ENCODE measurements at places on chromosomes 4 and X. TPM values are rescaled to one million over a fixed set of nuclear protein-coding genes. Genes with fewer than 3 reads are reported as not detected.

DNA sequence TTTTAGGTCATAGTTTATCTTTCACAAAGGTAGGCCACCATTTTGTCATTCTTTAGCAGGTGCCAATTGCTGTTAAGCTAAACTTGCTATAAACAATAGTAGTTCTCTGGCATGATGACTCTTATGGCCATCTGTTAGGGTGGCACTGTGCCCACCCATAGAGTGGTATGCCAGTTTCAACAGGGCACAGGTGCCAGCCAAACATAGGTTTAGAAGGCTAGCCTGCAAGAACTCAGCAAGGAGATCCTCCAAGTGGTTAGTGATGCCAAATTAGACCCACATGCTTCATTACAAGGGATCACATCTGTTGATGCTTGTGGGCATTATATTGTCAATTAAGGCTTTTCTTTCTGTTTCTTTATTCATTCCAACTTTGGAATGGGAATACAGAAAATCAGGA, 204.5 kb downstream of the FMR1NB start:
- no peak for DNase-seq
- H3K4me3 ChIP-seq: no peak overlapping the region
- no peaks in the 10 kb centered on the region for H3K36me3 ChIP-seq
- H3K27me3 ChIP-seq: no peaks in the 10 kb centered on the region
- H3K27ac ChIP-seq: no peak overlapping the region

Gene GAGE12H
- not detected for total RNA-seq

Gene IL2RG
- 5.1 TPM for total RNA-seq

Gene UGT2B7
- total RNA-seq: 3.0 TPM

DNA sequence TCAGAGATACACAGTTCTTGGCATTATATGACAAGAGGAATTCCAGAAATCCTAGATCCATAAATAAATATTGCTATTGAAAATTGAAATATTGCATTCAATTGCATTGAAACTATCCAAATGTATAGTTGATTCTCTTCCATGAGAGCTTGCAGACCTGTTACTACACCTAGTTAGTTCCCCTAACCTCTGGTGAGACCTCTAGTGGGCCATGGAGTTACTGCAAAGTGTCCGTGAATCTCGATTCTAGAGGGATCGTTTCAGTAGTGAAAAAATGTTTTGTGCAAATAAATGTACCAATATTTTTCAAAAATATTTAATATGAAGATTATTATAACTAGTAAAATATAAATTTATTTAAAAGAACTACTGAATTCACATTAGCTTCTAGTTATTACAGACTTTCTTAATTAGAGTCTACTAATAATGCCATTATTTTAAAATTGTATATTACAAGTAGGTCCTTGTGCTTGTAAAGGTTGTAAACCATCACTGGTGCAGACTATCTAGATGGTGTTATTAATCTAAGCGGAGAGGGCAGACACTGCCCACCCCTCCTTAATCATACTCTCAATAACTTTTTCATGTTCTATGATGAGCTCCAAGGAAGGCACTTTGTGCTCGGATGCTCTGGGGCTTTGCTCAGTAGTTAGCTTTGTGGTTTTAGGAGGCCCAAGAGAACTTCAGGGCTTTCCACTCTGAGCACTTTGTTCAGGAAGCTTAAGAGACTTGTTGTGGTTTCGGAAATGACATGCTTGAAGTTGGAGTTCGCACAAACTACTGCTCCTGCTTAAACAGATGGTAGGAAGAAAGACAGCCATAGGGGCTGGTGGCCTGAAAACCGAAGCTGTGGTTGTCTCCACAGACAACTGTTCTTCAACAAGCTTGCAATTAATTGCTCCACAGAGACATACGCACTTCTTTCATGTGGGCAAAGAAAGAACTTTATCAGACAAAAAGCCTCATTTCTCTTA, 42.8 kb downstream of the IL21 start:
- no peak overlapping the region for H3K4me3 ChIP-seq
- H3K27me3 ChIP-seq: no peaks in the 10 kb centered on the region
- H3K4me1 ChIP-seq: peaks cover 4% of the 10 kb centered on the region
- peak; percentile 63 for DNase-seq
- no peak overlapping the region for H3K27ac ChIP-seq

- no peak overlapping the region for H3K4me3 ChIP-seq
- no peak for DNase-seq
- no peak overlapping the region for H3K27ac ChIP-seq
- no peaks in the 10 kb centered on the region for H3K36me3 ChIP-seq
- H3K27me3 ChIP-seq: no peaks in the 10 kb centered on the region
- H3K4me1 ChIP-seq: no peaks in the 10 kb centered on the region
Measured at GRCh38 chr4:22072240-22072639, 123.7 kb upstream of the KCNIP4 start.

Data from Caco-2 (cell line).